Naive thymus-derived CD4-positive, alpha-beta T cell (primary cell): ENCODE measurements at places on chromosomes 3 and 15.

DNA sequence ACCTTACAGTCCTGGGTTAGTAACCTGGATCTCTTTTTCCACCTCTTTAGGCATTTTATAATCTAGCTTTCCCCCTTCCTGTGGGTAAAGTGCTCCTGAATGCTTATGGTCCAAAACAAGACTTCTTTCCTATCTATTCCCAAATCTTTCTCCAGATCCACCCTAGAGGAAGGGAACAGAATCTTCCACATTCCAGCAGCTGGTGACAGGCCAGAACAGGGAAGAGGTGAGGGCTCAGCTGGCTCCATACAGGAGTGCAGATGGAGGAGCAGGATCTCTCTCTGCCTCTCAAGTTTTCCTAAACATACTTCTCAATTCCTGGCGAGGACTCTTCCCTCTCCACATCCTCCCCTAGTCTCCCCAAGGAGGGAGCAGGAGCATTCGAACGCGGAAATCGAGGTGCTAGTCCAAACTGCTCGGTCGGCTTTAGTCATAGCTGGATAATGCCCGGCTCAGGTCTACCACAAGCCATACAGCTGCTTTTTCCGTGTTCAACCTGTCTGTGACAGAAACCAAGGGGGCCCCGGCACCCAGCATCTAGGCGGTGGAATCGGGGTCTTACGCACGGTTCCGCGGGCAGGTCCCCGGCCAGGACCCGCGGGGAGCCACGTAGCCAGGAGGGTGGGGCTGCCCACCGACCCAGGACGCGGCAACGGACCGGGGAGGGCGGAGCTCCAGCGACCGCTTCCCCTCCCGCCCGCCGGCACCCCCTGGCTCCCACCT lies 4.0 kb downstream of the RASSF1 start:
- no peak for DNase-seq

GRCh38 chr3:122146466-122146865 lies 37.0 kb upstream of the CASR start:
- DNase-seq = no peak

DNA sequence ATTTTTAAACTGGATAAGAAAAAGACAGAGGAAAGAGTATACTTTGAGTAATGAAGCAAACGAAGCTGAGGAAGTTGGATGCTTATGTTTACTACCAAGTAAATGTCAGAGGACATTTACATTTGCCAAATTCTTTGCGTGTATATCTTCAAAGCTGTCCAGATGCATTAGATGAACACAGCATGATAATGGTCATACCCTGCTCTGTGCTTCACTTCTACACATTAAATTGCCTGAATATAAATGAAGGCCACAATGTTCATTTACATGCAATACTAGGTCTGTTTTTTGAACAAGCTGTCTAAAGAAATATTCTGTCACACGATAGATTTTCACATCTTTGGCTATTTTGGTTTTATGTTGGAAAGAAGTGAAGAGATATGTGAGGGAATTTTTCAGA lies 405.8 kb upstream of the ADAMTS9 start:
- DNase-seq = no peak

DNA sequence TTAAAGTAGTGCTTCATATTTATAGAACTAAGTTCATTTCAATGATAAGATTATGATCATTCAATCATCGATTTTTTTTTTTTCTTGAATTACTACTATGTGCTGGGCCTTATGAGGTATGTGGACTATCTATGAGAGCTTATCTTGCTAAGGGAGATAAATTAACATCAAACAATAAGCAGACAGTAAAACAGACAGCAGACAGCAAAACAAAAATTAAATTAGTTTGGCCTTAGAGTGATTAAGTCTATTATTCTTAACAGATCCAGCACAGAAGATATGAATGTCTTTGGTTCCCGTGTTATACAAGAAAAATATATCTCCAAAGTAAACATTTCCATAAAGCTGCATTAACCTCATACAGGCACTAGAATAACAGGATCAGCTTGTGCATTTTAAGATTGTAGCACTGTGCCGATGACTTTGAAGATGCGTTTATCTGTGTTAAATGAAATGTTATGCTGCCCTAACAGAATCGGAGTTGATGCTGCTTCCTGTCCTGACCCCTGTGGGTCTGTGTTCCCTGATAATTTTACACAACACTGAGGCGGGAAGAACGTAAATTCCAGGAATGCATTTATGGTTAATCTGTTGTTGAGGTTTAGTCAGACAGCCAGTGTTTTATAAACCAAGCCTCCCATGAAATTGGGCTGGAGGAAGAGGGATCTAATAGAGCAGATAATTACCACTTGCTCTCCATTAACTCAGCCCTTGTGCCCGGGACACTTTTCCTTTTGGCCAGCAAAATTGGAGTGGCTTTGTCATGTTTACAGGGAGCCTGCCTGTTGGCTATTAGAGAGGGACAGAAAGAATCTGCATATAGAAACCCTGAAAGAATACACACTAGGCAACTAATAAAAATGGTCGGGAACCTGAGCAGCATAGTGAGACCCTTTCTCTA lies 80.8 kb downstream of the GHSR start:
- no peak for DNase-seq

DNA sequence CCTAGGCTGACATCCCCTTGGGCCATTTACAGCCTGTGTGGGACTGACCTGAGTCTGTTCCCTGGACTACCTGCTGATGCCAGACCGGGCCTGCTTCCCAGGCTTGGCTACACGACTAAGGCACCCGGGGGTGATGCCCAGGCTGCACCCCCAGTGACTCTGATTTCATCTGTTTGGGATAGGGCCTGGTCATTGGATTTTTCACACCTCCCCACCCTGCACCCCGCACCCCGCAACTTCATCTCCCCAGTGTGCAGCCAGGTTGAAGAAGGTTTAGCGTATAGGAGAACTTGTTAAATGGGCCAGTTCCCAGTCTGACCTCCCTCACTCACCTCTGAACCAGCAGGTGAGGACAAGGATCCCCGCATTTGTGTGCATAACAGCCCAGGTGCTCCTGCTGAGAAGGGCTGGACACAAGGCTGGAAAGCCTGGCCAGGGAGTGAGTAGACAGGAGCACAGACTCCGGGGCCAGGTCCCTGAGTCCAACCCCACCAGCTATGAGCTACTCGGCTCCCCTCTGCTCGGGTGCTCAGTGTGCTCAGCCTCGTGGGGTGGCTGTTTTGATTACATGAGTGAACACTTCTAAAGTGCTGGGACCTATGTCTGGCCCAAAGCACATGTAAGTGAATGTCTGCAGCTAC lies 18.5 kb downstream of the SLC6A20 start:
- no peak for DNase-seq

DNA sequence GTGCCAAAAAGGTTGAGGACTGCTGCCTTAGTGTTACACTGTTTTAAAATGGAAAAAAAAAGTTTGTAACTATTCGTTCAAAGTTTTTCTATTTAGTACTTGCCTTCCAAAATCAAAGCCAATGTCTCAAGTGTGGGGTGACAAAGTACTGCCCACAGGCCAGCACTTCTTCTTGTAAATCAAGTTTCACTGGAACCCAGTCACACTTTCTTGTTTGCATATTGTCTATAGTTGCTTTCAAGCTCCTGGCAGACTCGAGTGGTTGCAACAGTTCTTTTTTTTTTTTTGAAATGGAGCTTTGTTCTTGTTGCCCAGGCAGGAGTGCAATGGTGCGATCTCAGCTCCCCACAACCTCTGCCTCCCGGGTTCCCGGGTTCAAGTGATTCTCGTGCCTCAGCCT lies 75.3 kb upstream of the RPL35A start:
- no peak for DNase-seq

DNA sequence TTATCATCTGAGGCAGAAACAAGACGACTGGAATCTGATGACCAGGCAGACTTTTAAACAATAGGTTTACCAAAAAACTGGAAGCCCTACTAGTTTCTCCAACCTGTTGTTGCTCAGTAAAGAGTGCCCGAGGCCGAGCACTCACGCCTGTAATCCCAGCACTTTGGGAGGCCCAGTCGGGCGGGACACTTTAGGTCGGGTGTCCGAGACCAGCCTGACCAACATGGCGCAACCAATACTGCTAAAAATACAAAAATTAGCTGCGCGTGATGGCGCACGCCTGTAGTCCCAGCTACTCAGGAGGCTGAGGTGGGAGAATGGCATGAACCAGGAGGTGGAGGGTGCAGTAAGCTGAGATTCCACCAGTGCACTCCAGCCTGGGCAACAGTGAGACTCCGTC lies 1.1 kb upstream of the WDR5B start:
- DNase-seq = no peak

DNA sequence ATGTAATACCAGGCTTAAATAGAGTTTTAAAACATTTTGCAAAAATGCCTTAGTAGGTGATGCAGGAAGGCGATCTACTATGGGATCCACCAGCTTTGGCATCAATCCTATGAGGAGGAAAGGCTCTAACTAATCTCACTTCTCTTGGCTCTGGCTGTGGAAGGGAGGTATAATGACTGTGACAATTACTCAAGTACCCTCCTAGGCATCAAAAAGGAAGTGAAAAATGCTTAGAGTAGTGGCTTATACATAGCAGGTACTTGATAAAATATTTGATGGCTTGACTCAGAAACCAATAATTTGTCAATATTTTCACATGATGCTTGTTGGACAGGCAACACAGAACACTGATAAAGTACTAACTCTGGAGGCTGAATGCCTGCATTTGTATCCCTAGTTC lies 34.1 kb upstream of the SERPINI2 start:
- DNase-seq = no peak

- no peak for DNase-seq
Measured at GRCh38 chr3:104291437-104291851, 1075.3 kb upstream of the ALCAM start.

- DNase-seq = peak; percentile 34
Measured at GRCh38 chr3:28317438-28318022, 31.0 kb upstream of the ZCWPW2 start.

- DNase-seq = no peak
Measured at GRCh38 chr3:11803977-11804892, 42.5 kb downstream of the TAMM41 start.

DNA sequence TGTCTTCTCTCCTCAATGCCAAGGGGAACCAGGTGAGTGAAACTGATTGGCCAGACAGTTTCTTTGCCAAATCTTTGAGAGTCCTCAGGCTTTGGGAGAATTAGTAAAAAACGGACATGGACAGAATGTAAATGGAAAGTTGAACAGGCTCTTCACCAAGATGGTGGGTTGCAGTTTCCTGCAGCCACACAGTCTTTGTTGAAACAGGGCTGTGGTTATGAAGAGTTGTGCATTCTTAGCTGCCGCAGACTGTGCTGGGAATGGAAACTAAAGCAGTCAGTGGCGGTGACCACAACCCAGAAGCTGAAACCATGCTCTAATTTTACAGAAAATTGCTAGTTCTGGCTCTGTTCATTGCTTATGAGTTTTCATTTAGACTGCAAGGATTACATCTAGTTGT lies 42.1 kb upstream of the TASOR start:
- no peak for DNase-seq

- no peak for DNase-seq
Measured at GRCh38 chr3:174710612-174711011, 148.5 kb upstream of the NAALADL2 start.

DNA sequence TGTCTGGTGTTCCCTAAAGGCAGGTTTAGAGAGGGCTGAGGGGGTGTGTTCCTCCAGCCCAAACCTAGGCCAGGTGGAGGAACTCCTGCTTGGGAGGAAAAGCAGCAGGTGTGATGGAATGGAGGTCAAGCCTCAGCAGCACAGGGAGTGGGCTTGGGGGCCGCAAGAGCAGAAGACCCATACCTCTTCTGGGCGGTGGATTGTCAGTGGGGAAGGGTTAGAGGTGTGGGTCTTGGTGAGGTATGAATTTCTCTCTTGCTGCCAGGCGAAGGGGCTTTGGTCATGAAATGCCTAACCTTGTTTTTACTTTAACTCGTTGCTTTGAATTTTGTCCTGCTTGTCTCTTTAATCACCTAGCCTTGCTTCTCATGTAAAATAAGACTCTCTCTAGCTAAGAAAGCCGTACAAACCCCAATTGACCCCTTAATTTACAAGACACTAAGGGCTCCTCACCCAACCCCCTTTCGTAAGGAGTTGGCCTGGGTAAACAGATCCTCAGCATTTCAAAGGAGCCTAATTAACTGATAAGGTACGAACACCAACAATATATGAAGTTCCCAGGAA lies 38.9 kb downstream of the DHX30 start:
- DNase-seq = no peak

DNA sequence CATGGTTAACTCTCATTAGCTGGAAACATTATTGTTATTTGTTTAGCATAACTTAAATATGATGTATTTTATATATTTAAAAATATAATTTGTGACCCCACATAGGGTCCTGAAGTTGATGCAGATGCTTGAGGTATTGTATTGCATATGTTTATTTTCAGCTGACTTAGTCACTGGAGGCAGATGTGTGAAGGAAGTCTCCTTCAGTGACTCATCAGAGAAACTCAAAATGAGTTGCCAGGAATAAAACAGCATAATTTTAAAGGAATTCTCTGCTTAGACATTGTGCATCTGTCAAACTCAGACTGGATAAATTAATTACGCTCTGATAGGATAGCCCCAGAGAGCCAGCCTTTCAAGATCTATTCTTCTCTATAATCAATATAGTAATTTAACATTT lies 7.9 kb upstream of the OR4F6 start:
- no peak for DNase-seq

DNA sequence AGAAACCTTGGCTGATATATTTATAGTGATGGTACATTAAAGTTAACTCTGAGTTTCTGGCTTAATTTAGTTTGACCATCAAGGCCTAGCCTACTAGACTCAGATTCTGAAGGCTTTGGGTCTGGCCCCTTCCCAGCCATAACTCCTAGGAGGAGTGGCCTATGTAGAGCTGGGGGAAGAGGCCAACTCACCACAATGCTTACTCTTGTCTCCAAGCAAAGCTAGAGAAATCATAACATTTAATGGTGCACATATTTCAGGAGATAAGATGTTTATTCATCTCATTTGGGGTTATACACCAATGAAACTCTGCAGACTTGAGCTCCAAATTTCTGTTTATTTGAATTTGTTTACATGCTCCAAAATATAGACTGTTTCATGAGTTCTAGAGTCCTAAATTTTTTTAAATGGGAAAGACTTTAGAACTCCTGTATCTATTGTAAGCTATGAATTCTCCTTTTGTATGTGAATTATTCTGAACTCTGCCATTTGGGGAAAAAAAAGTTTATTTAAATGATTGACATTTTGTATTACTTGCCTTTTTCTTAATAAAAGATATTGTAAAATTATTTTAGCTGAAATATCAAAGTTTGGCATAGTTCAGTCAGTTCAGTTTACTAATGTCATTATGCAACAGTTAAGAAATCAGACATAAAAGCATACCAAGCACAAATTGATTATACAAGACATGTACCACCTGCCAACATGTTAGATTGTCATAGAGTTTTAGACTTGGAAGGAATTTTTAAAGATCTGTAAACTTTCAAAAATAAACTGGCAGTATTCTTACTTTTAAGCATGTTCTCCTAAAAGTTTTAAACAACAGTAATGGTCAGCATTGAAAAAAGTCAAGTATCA lies 143.4 kb upstream of the NR2E3 start:
- no peak for DNase-seq

GRCh38 chr3:150783920-150784746 lies 21.2 kb upstream of the SIAH2 start:
- no peak for DNase-seq

DNA sequence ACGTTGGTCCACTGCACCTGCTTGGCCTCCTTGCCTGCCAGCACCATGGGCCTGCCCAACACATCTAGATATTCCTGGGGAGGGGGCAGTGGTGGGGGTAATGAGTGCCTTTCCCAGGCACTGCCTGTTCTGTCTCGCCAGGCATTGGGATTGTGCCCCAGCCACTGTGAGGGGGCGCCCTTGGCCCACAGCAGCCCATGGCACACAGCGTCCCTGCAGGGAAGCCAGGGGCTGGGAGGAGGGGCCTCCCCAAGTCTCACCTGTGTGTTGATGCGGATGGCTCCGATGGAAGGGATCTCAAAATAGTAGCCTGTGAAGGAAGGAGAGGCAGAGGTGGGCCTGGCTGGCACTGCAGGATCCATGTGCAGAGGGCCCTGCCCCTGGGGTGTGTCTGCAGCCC lies 18.7 kb upstream of the TMEM115 start:
- DNase-seq = no peak
